ENCODE measurements at places on chromosomes 4 and X. TPM values are rescaled to one million over a fixed set of nuclear protein-coding genes. Genes with fewer than 3 reads are reported as not detected.

GRCh38 chrX:265502-265901 lies 15.7 kb upstream of the PLCXD1 start:
- no peak for DNase-seq

DNA sequence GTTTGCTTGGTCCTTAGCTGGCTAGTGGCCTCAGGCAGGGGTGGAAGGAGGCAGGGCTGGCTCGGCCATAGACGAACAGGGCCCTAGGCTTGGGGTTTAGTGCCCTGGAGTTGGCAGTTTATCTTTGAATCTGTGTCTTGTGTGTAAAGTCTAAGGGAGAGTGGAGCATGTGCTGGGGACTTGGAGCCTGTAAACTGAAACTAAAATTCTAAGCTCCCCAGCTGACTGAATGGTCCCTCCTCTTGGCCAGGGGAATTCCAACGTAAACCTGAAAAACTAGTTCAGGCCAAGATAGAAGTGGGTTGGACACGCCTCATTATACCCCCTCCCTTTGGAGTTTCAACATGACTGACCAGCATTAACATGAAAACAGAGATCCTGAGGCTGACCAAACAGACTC lies 46.1 kb upstream of the GPR78 start:
- peak; percentile 44 for DNase-seq

DNA sequence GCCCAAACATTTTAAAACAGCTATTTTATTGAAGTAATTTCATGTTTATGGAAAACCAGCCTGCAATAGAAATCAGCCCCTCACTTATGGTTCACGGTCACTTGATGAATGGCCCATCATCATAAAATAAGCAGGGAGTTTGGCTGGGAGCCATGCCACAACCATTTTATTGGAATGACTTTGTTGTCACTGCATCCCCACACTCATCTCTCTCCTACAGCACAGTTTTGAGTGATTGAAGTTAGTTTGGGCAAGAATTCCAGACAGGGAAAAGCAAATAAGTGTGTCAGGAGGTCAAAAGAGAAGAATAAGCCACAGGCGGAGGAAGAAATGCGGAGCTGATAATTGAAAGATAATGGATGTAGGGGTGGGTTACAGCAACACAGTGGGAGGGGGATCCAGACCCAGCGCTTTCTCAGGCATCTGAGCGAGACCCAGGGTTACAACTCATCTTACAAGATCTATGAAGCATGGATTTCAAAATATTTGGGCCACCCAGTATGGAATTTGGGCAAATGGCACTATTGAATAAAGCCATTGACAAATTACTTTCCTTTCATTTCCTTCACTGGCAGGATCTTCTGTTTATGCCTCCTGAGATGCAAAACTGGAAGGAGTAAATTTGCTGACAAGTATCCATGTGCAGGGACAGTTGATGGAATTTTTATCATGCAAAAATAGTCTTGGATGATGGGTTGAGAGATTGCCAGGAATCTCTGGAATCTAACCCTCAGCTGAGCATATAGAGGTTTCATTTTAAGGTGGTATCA lies 100.8 kb downstream of the SHROOM3 start:
- no peak for DNase-seq

DNA sequence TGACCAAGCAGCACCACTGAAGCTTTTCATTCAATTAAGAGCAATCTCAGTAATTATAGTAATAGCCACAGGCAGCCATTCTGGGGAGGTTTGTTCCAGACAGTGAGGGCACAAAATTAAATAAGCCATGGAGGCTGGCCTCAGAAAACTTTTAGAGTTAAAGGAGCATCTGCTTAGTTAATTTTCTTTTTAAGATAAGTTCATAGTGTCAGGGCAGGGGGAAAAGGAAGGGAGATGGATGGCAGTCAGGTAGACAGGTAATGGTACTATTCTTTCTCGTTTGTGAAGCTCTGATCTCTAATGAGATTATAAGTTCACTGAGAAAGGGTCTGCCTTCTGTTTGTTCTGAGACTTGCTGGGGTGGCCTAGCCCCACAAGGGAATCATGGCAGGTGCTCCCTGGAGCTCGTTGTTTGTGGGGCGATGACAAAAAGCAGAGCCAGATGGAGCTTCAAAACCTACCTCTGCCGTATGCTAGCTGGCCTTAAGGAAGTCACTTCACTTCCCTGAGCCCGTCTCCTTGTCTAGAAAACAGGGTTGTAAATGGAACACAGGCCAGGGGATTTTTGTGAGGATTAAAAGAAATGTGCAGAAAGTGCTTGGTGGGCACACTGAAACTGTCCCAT lies 44.6 kb upstream of the FGFBP2 start:
- DNase-seq: no peak

Gene YIPF6
- total RNA-seq: 11.3 TPM

Gene NEXMIF
- not detected for total RNA-seq

Gene NLRP2B
- total RNA-seq: under 0.01 TPM

- no peak for DNase-seq
Observed at GRCh38 chrX:17409566-17410290, 34.7 kb downstream of the NHS start.

DNA sequence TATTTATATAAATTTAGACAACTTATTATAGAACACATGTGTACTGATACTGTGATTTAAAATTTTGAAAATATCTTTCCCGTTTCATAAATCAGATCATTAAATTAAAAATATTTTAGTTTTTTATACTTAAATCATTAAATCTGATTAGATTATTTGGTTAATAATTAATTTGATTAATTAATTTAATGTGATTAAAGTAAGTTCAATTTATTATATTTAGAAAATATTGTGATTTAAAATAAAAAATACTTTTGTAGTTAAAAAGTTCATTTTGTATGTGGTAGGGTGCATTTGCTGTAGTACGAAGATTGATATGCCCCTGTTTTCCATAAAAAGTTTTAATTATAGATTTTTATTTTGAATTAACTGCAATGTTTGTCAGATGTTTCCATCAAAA lies 1323.4 kb downstream of the RAPGEF2 start:
- DNase-seq: no peak

Gene PARM1
- not detected for total RNA-seq

- no peak for DNase-seq
Observed at GRCh38 chr4:68249434-68249833, 3.9 kb upstream of the TMPRSS11B start.

Gene IRAK1
- total RNA-seq: 63.1 TPM

Gene P2RY10
- not detected for total RNA-seq

- peak; percentile 48 for DNase-seq
Observed at GRCh38 chr4:23789762-23790161, 100.1 kb downstream of the PPARGC1A start.

DNA sequence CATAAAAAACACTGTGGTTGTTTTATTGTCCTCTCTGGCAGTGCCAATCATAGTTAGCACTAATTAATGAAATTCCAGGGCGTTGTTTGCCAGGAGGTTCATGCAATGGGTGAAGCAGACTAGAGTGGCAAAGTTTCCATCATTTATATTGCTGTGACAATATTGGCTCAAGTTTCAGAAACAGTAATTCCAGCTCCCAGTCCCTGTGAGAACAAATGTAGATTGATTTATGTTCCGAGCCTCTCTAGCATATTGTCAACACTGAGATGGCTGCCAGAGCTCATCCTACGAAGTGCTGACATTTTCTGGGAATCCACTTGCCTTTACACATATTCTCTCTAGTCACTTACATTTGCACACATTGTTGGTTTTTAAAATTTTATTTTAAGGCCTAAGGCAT lies 440.0 kb upstream of the IGFBP7 start:
- no peak for DNase-seq

Gene C4orf46
- 6.5 TPM for total RNA-seq

- no peak for DNase-seq
Observed at GRCh38 chr4:110172972-110173371, 25.4 kb downstream of the ELOVL6 start.

Gene GPC3
- total RNA-seq: not detected

DNA sequence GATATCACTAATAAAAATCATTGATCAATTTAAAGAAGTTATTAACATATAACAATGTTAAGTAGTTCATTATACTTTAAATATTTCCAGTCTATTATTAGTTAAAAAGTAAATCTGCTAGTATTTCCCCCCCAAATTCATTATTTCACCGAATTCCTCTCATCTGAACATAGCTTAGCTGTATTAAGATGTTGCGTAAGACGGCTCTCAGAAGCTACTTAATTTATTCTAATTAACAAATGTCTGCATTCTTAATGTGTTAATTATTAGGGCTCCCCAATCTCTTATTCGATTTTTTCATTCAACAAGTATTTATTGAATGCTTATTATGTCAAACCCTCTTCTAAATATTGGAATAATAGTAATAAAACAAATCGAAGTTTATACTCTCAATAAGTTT lies 290.7 kb downstream of the TRIML1 start:
- DNase-seq: no peak

Gene OTUD6A
- not detected for total RNA-seq

DNA sequence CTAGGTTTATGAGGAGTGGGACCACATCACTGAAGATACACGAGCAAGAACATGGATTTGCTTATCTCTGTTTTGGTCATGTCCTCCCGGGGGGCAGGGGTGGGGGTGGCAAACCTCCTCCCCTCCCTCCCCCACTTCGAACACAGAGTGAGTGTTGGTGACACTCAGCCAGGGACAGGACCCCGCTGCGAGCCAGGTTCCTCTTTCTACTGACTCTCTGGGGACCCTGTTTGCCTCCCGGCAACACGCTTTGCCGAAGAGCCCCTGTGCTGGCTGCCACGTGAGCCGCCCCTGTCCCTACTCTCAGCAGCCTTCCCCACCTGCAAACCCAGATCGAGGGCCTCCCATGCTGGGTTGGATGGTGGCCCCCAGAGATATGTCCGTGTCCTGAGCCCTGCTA lies 34.7 kb downstream of the P2RY8 start:
- DNase-seq: no peak

DNA sequence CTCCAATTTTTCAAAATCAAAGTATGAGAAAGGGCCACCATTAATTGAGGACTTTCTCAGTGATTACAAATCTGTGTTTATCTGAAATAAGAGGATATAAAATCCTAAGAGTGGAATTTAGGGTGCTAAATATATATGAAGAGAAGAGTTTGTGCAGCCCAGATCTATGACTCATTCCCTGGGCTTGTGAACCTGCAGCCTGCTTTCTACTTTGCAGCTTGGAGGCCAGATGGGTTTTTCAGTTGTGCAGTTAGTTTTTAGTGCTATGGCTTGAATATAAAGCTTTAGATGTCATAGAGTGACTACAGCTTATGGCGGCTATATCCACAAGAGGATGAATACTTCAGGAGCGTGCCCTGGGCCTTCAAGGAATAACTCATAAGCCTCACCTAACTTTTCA lies 1391.1 kb downstream of the FSTL5 start:
- no peak for DNase-seq

Gene FAM149A
- total RNA-seq: not detected

Gene FDCSP
- total RNA-seq: not detected

DNA sequence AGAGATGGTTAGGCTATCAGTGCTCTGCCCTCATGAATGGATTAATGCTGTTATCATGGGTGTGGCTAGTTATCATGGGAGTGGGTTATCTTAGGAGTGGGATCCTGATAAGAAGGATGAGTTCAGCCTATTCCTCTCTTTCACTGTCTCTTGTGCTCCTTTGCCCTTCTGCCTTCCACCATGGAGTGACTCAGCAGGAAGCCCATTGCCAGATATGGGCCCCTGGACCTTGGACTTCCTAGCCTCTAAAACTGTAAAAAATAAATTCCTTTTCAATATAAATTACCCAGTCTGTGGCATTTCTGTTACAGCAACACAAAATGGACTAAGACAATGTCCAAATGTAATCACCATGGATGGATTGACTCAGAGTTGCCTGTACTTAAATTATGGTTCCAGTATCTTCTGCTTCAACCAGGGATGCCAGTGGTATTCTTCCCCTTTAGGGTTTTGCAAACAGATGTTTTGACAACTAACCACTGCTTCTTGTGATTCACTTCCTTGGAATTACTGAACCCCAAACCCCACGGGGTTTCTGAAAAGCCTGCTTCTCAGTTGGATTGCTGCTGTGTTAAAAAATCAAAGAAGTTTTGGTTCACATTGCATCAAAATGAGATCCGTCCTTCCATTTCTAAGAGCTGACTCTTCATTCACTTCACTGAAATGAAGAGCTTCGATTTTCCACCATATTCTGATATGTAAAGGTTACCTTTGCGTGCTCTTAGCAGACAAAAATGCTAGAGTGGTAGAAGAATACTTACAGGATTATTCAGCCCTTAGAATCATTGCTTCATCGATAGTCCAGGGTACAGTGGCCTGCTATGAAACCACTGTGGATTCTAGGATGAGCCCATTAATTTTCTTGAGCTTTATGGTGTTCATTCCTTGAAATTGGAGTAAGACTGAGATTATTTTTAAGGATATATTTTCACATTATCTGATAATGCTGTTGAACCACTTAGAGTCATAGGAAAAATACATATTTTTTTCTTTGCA lies 107.7 kb downstream of the FRMPD4 start:
- DNase-seq: no peak

Gene OTC
- 1.2 TPM for total RNA-seq

GRCh38 chrX:148695255-148695654 lies 194.8 kb downstream of the AFF2 start:
- DNase-seq: no peak

Measured in lung microvascular endothelial cell (primary cell).